ENCODE measurements at places on chromosomes 7 and 10.

DNA sequence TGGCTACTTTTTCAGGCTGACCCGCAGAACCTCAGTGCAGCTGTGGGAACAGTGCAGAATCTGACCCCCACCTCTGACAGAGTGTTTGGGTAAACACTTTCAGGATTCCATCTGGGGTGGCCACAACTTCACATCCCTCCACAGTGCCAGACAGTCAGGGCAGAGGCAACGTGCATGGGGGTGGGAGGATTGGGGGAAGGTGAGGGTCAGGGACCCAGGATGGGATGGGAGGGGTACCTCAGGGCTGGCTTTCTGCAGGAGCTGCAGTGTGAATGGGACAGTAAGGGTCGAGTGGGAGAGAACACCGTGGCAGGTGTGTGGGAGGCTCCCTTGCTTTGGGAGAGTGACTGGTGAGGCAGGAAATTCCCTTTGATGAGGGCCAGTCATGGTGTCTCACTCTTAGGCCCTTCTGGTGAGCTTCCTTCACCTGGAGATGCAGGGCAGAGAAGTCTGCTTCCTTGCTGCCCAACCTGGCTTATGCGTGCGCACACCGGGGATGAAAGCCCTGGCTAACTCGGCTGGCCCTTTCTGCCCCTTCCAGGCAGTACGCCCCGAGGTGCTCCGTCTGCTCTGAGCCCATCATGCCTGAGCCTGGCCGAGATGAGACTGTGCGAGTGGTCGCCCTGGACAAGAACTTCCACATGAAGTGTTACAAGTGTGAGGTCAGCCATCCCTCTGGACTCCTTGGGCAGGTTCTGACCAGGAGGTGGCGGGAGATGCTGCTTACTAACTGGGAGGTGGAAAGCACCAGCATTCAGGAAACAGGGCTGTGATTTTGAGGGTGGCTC lies 8.4 kb downstream of the ZYX start:
- no peak for DNase-seq

DNA sequence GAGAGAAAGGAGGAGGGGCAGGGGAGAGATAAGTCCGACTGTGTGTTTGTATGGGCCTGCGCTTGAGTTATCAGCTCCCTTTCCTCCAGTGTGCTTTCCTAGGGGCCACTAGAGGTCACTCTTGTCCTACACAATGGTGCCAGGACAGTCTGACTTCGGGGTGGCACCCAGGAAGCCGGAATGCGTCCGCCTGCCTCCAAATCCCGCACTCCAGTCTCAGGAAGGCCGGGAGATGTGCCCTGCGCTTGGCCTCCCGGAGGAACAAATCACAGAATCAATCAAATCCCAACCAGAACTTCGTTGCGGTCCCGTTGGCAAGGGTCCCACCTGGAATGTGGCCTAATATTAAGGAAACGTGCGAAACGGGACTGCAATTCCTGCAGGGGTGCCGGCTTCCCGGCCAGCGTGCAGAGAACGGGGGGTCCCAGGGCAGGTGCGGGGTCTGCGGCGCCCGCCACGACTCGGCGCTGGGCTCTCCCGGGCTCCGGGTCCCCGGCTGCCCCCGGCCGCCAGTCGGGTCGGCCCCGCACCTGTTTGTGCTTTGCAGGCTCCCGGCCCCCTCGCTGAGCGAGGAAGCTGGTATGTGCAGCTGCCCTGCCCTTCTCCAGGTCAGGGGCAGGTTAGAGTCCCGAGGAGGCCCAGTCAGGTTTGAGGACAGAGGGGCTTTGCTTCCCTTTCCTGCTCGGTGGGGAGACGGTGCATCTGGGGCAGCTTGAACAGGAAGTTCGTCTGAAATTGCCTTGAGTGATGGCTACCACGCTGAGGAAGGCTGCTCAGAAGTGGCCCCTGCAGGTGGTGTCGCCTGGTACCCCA lies 21.0 kb upstream of the HPS1 start:
- peak; percentile 82 for DNase-seq

DNA sequence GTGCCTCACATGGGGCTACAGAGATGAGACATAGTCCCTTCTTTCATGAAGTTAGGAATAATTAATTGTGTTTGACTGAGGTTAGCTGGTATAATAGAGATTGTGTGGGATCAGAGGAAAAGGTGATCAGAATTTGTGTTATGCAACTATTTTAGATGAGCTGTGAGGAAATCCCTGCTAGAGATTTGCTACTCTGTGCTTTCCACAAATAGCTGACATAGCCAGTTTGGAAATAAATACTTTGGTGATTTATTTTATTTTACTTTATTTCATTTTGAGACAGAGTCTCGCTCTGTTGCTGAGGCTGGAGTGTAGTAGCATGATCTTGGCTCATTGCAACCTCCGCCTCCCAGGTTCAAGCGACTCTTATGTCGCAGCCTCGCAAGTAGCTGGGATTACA lies 32.3 kb downstream of the ST7 start:
- no peak for DNase-seq

GRCh38 chr7:140674356-140674800 lies 1.6 kb downstream of the ADCK2 start:
- no peak for DNase-seq

GRCh38 chr10:119686465-119687191 lies 35.4 kb downstream of the BAG3 start:
- no peak for DNase-seq

- no peak for DNase-seq
These were observed 28.0 kb upstream of the IKZF1 start for GRCh38 chr7:50276483-50276882.

DNA sequence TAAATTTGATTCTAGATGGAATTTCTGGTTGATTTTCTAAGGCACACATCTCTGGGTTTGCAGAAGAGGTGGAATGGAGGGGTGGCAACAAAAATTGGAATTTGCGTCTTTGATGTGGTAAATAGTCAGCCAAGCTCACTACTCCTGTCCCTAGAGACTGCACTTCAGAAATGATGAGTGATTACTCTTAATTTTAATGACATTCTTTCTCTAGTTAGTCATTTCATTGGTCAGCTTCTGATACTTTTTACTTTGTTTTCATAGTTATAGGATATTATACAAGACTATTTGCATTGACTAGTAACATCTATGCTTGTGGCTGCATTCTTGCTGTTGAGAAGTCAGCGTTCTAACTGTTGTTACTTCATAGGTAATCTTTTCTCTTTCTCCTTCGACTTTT lies 658.3 kb downstream of the SUGCT start:
- DNase-seq: no peak

GRCh38 chr7:128442356-128442755 lies 13.3 kb upstream of the HILPDA start:
- no peak for DNase-seq

DNA sequence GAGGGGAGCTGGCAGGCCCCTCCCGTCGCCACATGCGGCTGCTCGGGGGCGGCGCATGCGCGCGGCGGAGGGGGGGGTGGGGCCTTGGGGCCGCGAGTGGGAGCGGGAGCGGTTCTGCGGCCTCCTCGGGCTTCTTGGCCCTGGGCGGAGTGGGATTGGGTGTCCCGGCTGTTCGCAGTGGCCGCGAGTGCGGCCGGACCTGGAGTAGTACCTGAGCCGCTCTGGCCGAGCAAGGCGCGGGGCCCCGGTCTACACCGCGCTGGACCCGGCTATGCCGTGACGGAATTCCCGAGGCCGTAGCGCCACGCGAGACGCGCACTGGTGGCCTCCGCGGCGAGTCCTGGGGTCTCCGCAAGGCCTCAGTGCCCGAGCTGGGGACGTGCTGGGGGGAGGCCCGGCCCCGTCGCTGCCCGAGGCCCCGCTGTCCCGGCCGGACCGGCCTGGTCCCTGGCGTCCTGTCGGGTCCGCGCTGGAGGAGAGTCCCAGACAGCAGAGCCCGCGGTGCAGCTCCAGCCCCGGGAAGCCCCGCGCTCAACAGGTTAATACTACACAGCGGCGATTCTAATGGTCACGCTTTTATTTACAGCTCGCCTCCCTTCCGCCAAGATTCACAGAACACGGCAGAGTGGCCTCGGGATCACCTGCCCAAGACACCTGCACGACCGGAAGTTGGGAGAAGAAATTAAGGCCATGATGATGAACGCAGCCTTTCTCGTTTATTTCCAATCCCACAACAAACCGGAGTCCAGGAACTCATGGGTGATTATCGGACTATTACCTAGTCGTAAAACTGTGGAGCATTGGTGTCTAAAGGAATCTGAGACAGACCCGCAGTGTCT lies 671 bp upstream of the PAXIP1 start:
- DNase-seq: peak; percentile 90

DNA sequence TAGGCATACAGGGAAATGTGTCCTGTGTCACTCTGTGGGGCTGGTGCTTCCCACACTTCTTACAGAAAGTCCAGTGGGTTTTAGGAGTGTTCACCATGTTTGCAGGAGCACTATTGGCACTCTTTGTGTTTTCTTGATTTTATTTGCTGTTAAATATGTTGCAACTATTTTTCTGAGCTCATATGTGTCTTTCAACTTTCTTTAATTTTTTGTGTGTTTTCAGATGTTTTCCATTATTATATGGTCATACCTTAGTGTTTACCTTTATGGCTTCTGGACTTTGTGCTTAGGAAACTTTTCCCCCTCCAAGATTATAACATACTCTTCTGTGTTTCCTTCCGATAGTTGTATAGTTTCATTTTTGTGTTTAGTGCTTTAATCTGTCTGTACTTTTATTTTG lies 20.8 kb upstream of the NUDCD3 start:
- DNase-seq: no peak

- no peak for DNase-seq
These were observed 34.8 kb downstream of the VKORC1L1 start for GRCh38 chr7:65907501-65908198.
